ENCODE measurements at places on chromosomes 3 and 15.
A peak's percentile ranks its signal among the peaks of the same experiment; 100 is the strongest.

GRCh38 chr3:138271189-138271794 lies 58.4 kb downstream of the NME9 start:
- no peak for DNase-seq

- DNase-seq: no peak
Observed at GRCh38 chr3:39869890-39870289, 60.5 kb downstream of the MYRIP start.

DNA sequence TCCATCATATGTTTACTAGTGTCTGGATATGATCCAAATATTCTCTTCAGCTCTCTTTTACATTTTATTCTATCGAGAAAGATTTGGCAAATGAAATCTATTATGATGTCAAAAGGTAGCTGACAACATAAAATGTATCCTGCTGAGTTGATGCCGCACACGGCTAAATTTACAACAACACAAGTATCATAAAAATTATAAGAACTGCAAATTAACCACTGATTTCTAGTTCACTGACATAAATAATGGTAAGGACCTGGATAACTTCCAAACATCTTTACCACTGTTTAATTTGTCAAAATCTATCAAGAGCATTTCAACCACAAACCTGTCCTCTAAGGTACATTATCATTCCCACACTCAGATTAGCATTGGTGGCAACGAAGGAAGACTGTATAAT lies 244.5 kb downstream of the FOXP1 start:
- no peak for DNase-seq

- DNase-seq: no peak
Observed at GRCh38 chr3:128423525-128424147, 43.1 kb downstream of the DNAJB8 start.

DNA sequence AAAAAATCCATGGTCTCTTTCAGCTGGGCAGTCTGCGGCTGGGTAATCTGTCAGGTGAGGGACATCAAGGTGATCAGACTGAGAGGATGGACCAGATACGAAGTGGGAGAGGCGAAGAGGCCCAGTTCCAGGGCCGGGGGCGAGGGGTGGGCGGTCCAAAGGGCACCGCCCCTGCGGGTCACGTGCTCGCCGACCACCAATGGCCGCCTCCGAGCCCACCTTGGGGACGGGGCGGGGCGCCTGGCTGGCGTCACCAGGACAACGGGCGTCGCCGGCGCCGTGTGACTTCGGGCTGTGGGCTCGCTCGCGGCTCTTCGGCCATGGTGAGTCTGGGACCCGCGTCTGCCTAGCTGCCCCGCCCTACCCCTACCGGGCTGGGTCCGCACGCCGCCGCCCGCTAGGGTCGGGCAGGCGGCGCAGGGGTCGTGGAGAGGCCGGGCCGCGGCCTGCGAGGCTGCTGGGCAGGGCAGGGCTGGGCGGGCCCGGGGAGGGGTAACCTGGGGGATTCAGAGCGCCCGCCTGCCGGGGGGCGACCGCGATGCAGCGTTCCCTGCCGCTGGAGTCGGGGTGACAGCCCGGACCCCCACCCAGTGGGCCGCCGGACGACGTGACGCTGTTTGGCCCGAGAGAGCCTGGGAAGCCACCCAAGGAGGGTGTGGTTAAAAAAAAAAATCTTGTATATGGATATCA lies at the start of gene FBXL2:
Gene FBXL2 (plus strand): TSS at position 250 of the 690 bp plus-strand sequence. CDS start 71 bp downstream, at position 321.
- DNase-seq: peak; percentile 22

DNA sequence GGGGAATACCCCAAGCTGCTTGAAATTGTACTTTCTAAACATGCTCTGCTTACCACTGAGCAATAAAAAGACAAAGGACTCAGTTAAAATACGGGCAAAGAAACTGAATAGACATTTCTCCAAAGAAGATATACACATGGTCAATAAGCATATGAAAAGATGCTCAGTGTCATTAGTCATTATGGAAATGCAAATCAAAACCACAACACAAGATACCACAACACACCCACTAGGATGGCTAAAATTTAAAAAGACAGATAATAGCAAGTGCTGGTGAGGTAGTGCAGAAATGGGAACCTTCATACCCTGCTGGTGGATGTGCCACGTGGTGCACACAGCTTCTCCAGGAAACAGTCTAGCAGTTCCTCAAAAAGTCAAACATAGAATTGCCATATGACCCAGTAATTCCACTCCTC lies 21.3 kb downstream of the LRIG1 start:
- DNase-seq: no peak

DNA sequence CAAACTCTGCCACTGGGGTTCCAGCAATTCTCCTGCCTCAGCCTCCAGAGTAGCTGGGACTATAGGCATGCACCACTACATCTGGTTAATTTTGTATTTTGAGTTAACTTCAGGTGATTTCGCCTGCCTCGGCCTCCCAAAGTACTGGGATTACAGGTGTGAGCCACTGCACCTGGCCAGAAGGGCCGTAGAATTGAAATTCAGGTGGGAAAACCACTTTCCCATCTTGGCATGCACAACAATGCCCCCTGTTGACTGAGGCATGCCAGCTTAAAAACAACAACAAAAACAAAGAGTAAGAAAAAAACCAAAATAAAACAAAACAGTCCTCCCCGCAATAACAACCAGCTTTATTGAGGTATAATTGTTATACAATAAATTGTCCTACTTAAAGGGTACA lies 32.6 kb upstream of the RAB11A start:
- DNase-seq: no peak

- peak; percentile 47 for DNase-seq
Observed at GRCh38 chr15:101193120-101193644, 58.7 kb downstream of the CHSY1 start.

GRCh38 chr3:195812366-195812765 lies 637 bp upstream of the MUC4 start:
- no peak for DNase-seq

DNA sequence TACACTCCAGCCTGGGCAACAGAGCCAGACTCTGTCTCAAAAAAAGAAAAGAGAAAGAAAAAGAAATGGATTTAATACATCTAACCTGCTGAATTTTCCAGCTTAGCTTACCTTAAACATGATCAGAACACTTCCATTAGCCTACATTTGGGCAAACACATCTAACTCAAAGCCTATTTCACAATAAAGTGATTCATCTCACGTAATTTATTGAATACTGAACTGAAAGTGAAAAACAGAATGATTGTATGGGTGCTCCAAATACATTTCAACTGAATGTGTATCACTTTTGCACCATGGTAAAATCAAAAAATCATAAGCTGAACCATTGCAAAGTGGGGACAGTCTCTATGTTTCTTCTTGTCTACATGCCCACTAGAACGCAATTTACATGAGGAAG lies 9.0 kb downstream of the PIK3R4 start:
- DNase-seq: no peak

DNA sequence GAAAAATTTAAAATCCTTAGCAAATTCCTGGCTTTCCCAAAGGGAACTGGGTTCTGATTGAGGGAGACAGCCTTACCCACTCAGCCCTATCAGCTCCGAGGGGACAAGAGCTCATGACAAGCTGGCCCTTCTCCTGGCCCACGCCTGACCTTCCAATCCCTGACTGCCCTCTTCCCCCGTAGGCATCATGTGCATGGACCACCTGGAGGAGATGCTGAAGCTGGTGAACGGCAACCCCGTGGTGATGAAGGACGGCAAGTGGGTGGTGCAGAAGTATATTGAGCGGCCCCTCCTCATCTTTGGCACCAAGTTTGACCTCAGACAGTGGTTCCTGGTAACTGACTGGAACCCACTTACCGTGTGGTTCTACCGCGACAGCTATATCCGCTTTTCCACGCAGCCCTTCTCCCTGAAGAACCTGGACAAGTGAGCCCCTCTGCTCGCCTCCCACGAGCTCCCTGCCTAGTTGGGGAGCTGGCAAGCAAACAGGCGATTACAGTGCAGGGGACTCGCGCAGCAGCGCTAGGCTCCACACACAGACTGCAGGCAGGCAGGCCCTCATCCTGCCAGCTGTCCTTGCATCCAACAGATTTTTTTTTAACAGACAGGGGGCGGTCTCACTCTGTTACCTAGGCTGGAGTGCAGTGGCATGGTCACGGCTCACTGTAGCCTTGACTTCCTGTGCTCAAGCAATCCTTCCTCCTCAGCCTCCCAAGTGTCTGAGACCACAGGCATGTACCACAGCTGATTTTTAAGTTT lies 16.8 kb downstream of the RPUSD3 start:
- no peak for DNase-seq

DNA sequence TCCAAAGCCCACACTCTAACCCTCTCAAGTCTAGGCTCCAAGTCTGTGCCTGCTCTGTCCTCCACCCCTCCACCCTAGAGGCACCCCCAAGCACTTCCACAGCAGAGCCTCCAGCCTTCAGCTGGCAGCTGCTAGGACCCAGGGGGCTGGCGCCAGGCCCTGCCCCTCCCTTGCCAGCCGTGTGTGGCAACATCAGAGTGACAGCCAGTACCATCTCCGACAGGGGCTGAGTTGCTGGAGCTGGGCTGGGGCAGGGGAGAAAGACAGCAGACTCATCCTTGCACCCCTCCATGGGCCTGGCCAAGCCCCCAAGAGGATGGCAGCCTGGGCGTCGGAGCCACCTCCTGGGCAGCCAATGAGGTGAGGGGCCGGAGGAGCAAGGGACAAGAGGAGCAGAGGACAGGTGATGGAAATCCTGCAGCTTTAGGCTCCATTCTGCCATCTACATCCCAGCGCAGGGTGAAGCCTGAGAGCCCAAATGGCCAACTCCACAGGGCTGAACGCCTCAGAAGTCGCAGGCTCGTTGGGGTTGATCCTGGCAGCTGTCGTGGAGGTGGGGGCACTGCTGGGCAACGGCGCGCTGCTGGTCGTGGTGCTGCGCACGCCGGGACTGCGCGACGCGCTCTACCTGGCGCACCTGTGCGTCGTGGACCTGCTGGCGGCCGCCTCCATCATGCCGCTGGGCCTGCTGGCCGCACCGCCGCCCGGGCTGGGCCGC lies at the start of gene GPR62:
Gene GPR62 (plus strand): TSS at position 207 of the 718 bp plus-strand sequence. CDS start 272 bp downstream, at position 479.
- DNase-seq: no peak

GRCh38 chr15:87752250-87752951 lies 504.1 kb downstream of the NTRK3 start:
- peak; percentile 68 for DNase-seq

GRCh38 chr3:18946524-18946923 lies 201.8 kb upstream of the KCNH8 start:
- DNase-seq: no peak

GRCh38 chr15:58398643-58399042 lies 33.1 kb upstream of the LIPC start:
- DNase-seq: no peak

- no peak for DNase-seq
Observed at GRCh38 chr15:62164014-62164395, 1.1 kb downstream of the C2CD4B start.

DNA sequence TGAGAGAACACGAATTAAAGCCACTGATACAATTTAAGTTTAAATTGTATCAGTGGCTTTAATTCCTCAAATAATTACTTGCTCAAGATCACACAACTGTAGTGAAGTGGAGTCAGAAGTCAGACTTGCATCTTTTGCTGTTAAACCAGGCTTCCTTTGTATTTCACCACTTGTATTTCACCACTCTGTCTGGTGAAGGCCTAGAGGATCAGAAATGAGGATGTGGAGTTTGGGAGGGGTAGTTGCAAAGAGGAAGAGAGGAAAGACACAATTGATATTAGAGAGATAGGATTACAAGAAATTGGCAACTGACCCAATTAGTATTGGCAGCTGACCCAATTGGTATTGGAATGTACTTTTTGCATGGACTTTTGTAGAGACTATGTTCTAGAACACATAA lies 288.1 kb upstream of the GPR149 start:
- DNase-seq: no peak

DNA sequence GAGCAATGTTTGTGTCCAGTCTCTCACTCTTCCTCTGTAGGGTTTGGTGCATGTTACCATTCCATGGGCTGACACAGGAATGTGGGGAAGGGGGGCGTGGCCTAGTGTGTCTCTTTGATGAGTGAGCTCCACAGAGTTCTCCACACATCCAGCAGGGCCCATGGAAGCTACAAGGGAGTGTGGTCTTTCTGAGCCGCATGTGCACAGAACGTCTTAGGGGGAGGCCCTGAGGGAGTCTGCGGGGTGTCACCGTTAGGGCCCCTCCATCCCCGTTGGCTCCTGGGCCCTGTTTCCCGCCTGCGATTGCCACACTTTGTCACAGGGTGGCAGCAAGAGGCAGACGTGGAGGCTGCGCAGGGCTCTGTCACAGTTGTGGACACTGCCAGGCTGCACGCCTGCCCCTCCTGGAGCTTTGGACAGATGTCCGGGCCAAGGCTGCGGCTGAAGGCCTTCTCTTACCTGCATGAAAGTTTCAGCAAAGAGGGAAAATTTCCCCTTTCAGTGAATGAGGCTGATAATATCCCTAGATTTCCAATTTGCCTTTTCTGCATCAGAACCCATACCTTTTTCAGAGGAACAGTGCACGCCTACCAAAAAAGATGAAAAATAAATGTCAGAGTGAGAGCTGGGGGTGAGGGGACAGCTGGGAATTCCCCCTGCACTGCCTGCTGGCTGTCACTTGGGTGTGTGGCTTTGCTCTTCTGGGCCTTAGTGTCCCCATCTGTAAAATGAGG lies 24.3 kb downstream of the CACNA2D3 start:
- DNase-seq: no peak

GRCh38 chr3:126124896-126125295 lies 41.0 kb upstream of the SLC41A3 start:
- no peak for DNase-seq

- no peak for DNase-seq
Observed at GRCh38 chr3:159144891-159145290, 343.0 kb downstream of the MFSD1 start.

GRCh38 chr15:62104846-62105245 lies 38.1 kb downstream of the C2CD4A start:
- DNase-seq: no peak

DNA sequence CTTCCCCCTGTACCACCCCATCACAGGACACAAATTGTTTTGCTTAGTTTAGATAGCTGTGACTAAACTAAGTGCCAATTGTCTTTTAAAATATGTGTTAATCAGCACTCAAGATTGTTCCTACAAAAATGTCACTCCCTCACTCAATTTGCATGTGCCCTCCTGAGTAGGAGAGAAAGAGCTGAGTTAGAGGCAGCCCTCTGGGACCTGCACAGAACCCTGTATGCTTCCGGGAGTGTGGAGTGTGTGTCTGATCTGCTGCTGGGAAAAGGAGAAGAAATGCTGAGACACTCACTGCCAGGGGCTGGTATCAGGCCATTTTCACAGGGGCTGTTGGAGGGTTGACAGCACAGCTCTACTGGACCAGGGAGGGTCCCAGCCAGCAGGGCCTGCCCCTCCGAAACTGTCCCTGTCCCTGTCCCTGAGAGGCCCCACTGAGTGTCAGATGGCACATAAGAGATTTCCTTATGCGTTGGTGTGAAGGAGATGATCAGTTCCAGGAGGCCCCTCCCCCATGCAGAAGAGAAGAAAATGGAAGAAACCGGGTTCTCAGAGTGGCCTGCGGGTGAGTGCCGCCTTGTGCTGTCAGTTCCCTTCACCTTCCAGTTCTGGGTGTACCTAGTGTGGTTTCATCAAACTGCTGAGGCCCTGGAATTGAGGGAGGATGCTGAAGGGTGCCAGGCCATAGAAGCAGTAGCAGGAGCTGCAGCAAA lies 3.9 kb upstream of the B3GNT5 start:
- no peak for DNase-seq
